ENCODE measurements at places on chromosomes 4 and X.

DNA sequence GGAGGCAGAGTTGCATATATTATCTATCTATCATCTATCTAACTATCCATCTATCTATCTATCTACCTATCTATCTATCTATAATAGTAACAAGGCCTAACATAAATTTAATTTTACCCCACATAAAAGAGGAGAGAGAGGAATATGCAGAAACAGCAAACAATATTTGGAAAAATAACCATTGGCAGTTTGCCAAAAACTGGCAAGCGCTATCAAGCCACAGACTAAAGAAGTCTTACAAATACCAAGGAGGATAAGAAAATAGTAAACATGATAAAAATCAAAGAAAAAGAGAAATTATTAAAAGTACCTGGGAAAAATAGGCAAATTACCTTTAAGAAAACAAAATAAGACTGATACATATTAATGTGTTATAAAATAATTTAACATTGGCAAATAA lies 230.8 kb downstream of the CPXCR1 start:
- DNase-seq = no peak

DNA sequence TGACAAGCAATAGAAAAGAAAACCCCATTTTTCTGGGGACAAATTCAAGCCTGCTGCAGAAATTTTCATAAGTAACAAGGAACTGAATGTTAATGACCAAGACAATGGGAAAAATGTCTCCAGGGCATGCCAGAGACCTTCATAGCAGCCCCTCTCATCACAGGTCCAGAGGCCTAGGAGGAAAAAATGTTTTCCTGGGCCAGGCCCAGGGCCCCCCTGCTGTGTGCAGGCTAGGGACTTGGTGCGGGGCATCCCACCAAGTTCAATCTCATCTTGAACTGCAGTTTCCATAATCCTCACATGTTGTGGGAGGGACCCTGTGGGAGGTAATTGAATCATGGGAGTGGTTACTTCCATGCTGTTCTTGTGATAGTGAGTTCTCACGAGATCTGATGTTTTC lies 211.5 kb upstream of the GRIA3 start:
- no peak for DNase-seq

- DNase-seq = no peak
These were observed 249.9 kb upstream of the GATB start for GRCh38 chr4:152010710-152011079.

DNA sequence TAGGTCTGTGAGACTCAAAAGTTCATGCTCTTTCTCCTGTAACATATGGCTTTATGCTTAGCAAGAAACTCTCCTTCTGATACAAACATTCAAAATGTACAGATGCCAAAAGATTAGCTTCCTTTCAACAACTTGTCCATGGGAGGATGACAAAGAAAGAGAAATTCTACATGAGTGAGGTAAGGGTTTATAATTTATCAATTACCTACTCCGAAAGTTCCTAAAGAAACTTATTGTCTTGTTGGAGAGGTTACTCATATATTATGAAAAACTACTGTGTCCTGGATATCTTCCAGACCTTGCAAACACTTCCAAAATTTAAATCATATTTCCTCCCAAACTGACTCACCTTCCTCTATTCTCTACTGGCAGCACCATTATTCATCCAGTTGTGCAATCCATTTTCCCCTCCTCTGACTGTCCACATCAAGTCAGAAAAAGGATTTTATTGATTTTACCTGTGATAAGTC lies 65.1 kb downstream of the ENPEP start:
- peak; percentile 89 for DNase-seq

DNA sequence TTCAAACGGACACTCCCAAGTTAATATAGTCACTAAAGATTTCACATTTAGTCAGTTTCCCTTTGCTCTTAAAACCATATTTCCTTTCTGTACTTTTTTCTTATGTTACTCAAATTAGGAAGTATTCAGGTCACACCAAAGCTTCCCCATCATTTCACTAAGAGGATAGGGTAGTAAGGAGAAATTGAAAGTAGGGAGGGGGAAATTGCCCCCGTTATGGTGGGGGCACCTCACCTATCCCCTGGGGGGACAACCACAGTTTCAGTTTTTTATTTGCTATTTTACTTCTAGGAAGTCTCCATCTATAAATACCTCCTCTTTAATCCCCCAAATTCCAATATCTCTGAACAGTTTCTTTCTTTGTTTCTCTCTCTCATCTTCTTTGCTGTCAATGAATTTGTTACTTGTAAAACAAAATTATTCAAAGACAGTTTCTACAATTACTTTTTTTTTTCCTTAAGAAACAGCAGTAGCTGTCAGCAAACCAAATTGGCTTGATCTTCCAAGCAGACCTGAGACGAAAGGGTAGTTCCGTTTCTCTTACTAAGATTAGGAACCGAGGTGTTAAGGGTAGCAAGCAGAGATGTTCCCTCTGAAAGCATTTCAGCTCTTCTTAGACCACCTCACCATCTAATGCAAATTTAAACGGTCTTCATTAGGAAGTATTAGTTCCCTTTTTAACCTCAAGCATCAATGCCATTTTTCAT lies 160.2 kb upstream of the KLF3 start:
- no peak for DNase-seq

- DNase-seq = no peak
These were observed 1513.4 kb upstream of the AGA start for GRCh38 chr4:178955614-178956013.

DNA sequence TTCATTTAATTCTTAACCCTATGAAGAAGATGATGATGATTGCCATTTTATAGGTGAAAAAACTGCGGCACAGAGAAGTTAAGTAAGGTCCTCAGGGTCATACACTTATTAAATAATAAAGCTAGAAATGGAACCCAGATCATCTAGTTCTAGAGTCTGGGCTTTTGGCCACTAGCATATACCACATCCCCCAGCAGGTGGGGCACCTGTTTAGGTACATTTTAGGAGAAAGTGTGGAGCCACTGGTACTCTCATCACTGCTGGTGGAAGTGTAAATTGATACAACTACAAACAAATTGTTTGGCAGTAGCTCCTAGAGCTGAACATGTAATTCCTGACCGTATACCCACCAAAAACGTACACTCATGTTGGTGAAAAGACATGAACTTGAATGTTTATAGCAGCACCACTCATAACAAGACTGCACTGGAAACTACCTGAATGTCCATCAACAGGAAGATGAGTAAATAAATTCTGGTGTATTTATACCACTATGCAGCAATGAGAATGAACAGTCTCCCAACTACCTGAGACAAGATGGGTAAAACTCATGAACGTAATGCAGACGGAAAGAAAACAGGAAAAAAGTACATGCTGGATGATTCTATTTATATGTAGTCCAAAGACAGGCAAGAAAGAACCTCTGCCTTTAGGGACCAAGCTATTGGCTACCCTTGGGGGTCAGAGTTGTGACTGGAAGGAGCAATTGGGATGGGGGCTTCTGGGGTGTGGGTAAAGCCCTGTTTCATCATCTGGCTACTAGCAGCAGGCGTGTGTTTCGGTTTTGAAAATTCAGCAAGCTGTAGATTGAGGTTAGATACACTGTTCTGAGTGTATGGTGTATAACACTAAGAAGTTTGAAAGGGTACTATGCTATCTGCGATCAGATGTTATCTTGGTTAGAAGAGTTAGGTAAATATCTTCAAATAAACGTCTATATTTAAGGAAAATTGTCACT lies 72.3 kb upstream of the ADGRG2 start:
- no peak for DNase-seq

- DNase-seq = peak; percentile 23
These were observed 182.5 kb downstream of the RASL11B start for GRCh38 chr4:53044651-53044960.

DNA sequence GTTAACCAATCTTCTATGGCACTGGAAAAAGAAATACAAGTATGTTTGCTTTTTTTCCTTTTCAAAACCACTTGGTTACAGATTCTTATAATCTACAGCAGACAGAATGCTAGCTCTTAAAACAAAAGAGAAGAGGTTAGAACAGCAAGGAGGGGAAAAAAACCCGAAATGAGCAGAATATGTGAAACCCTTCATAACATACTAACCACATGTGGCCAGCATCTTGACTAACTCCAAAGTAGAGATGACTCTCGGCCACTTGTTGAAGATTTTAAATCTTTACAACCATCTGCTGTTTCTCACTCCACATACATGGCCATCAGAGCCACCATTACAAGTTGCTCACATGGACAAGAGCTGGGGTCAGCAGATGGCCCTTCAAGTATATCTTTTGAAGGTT lies 100.3 kb downstream of the PAPSS1 start:
- DNase-seq = no peak

GRCh38 chrX:74421740-74422352 lies 553 bp downstream of the SLC16A2 start:
- no peak for DNase-seq

GRCh38 chr4:61500883-61501282 lies 300.8 kb downstream of the ADGRL3 start:
- no peak for DNase-seq

DNA sequence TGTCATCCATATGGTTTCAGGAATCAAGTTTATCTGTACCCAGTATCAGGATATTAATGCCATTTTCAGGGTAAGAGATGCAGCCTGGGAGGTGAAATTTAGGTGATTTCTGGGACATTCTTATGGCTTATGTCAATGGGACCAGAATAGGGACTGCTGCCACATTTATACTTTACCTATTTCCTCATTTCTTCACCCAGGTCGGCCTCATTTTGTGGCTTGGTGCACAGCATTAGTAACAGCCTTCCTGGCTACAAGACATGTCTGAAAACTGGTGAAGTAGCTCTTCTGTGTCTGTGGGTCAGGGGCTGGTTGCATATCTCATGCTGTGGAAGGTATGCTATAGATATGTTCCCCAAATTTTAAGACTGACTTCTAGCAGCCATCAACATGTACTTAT lies 284.8 kb downstream of the AFF2 start:
- no peak for DNase-seq

DNA sequence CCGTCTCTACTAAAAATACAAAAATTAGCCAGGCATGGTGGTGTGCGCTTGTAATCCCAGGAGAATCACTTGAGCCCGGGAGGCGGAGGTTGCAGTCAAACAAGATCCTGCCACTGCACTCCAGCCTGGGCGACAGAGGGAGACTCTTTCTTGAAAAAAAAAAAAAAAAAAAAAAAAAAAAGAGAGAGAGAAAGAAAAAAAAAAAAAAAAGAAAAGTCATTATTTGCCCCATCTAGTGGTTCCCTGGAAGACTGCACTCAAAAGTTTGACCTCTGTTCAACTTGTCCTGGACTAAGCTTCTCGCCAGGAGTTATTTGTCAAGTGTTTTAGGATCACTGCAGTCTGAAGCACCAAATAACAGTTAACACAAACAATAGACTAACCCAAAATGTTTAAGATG lies 45.3 kb upstream of the KCTD8 start:
- no peak for DNase-seq

DNA sequence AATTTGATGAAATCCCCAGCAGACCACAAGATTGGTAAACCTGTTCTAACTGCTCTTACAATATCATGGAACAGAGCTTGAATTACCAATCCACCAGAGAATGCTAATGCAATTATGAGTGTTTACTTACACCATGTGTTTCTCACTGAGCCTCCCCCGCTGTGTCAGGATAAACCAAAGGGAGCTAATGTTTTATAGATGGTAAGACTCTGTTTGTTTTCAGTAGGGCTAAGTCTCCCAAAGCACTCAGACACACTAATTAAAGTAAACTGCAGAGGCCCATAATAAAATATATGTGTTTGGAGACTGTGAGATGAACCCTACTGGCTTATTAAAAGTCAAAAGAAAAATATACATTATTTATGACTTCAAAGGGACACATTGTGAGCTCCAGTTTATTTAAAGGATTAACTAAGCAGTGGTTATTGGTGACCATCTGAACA lies 261.7 kb upstream of the FAM241A start:
- peak; percentile 48 for DNase-seq

- DNase-seq = peak; percentile 3
These were observed 39.7 kb upstream of the OGT start for GRCh38 chrX:71493111-71493613.

DNA sequence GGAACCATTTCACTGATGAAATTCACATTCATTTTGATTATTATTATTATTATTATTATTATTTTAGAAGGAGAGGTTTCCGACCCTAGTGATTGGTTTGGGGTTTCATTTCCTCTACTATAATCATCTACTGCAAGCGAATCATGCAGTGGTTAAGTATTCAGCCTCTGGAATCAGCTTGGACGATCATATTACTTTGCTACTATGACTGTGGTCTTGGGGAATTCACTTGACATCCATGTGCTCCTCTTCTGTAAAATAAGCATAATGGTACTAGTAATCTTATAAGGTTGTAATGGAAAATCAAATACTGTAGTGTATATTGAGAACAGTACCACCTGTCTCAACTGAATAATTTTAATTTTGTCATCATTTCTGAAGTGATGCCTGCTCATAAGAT lies 132.1 kb upstream of the SLC4A4 start:
- peak; percentile 84 for DNase-seq

DNA sequence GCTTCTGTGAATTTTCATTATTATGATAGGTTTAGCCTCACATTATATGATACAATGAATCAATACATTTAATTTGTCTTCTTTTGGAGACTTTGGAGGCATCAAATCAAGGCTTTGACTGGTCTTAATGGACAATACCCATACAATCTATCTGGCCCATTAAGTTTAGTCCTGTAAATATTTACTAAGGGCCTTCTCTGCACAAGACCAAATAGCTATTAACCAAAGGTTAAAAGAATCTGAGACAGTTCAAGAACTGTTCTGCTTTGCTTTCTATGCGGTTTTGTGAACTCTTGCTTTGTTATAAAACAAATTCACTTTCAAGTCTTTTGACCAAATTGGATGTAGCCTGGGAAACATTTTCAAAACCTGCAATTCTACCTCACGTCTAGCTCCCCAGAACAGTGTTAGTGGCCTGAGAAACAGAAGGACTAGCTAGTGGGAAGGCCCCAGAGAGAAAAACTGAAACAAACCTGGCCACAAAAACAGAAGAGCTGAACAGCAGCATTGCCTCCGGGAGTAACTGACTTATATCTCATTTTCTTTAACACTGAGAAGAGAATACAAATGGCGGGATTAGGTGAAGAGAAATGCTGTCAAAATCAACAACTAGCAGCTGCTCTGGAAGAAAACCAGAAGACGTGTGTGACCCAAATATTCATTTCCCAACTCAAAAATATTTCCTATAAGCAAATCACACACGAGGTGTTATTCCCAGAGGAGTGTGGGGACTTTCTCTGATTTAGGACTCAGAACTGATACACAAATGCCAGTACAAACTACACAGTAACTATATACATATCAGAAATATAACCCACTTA lies 548 bp downstream of the TLR1 start:
- no peak for DNase-seq

DNA sequence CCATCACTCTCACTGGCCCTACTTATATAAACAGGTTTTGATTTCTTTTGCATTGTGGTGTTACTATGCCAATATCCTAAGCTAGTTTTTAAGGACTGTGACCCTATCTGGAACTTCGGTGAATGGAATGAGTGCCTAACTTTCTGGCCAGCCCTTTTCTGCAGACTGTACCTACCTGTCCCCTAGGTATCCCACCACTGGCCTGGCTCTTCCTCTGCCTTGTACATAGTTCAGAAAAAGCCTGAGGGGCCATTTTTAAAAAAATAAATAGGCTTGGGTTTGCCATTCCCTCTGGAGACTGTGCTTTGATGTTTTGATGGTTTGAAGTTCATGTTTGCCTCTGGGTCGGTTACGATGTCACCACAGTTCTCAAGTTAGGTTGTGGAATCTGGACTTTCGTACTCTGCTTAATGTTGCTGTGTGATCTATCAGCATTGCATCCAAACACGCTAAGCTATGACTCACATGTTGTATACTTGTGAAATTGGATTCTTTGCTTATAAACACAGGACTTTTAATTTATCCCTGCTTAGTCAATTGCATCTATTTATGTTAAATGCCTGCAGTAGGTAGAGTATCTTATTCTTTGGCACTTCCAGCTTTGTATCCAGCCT lies 182.0 kb downstream of the ANKRD50 start:
- peak; percentile 10 for DNase-seq

GRCh38 chr4:57065730-57066482 lies 44.3 kb downstream of the IGFBP7 start:
- peak; percentile 25 for DNase-seq
